NAMALWA (cell line): ENCODE measurements at places on chromosomes 11 and 22.

DNA sequence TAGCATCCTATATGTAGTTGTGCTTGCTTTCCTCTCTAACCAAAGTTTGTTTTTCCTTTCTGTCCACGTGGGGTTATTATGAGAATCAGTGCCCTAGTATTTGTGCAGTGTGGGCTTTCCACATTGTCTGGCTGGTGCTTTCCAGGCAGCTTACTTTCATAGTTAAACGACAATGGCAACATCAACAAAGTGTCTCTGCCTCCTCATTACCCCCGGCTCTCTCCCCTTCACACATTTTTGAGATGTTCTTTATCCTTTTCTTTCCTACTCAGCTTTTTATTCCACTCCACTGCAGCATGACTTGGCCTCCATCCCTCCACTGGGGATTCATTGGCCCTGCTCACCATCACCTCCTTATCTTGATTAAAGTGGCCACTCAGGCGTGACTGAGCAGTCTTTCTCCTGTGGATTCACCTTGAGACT, 19.1 kb downstream of the SPECC1L start:
- DNase-seq: no peak

DNA sequence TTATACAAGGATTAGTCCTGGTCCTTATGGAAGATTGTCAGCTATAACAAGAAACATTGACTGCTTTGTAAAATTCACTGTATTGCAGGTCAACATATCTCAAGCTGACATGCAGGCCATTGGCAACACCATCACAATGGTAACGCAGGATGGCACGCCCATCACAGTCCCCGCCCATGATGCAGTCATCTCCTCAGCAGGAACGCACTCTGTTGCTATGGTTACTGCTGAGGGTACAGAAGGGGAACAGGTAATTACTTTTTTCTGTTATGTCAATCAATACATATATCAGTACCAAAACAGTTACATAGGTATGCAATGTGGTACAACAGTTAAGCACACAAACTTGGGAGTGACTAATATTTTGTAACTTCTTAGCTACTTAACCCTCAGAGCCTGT, 55.3 kb downstream of the ZNF143 start:
- DNase-seq: no peak

GRCh38 chr22:22207845-22208564, 36.6 kb upstream of the VPREB1 start:
- peak; percentile 88 for DNase-seq

- DNase-seq: peak; percentile 44
Measured at GRCh38 chr11:33389635-33390034, 132.5 kb downstream of the HIPK3 start.

GRCh38 chr11:16935518-16936302, 78.5 kb downstream of the PLEKHA7 start:
- peak; percentile 71 for DNase-seq
